ENCODE measurements at places on chromosomes 2 and 18.
A peak's percentile ranks its signal among the peaks of the same experiment; 100 is the strongest.

DNA sequence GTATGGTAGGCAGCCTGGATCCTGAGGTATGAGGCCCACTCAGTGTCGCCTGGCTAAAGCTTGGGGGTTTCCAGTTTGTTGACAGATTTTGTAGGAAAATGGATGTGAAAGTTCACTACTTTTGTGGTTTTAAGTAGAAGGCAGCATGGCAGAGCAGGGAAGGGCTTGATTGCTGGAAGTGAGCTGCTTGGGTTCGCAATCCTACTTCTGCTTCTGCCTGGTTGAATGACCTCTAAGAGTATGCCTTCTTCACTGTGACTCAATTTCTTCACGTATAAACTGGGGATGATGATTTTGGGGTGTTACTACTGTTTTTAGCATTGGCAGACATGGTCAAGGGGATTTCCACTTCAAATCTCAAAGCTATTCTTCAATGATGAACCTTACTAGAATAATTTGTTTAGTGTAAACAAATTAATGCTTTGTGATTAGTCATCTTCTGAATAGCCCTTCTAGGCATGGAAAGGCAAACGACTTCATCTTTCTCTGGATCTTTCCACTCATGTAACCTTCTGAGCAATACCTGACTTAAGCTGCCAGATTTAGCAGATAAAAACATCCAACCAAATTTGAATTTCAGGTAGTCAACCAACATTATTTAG, 13.2 kb downstream of the BMP10 start:
- peak; percentile 10 for DNase-seq

DNA sequence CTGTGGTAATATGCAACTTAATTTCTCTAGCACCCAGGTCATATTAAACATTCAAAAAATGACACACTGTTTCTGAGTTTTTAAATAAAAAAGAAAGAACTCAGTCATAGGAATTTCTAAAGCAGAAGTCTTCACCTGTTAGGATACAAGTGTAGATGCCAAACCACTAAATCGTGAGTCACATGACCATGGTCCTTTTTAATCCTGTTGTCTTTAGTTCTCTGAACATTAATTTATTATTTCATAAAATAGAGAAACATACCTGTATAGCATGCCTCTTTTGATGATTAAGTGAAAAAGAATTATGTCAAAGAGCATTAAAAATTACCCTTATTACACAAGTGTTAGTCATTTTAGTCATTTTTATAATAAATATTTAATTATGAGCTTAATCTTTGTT, 398.8 kb downstream of the CCDC85A start:
- no peak for DNase-seq

DNA sequence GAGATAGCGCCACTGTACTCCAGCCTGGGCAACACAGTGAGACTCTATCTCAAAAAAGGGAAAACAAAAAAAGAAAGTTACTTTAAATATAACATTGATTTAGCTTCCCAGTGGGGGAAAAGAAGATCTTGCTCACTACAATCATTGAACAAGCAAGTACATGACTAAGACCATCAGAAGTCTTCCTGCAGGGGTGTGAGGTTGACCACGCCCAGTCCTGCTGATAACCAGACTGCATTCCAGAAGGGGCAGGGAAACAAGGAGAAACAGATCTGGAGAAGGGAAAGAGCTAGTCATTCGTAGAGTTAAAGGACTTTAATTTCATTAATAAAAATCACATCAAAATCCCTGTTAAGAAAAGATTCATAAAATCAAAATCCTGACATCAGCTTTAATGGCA, 77.5 kb downstream of the EPHA4 start:
- no peak for DNase-seq

GRCh38 chr2:64947885-64948284, 41.3 kb upstream of the SLC1A4 start:
- DNase-seq = no peak

DNA sequence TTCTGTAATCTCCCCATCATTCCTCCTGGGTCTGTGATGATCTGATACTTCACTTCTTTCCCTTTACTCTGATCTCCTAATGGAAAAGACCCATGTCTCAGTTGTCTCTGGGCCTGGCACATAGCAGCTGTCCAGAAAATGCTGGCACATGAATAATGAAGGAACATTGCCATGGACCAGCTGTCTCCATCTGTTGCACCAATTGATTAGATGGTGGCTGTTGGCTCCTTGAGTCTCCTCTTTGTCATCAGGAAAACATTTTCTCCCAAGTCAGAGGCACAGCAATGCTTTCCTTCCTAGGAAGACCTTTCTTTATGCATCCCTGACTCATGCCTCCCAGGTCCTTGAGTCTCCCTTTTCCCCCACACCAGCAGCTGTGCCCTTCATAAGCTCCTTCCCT, 286.2 kb upstream of the CXCR4 start:
- no peak for DNase-seq

GRCh38 chr18:55317864-55318263, 270.1 kb downstream of the TCF4 start:
- DNase-seq = no peak

GRCh38 chr2:98623657-98624056, 15.3 kb downstream of the UNC50 start:
- DNase-seq = no peak

GRCh38 chr2:20190876-20191713, 33.8 kb downstream of the SDC1 start:
- no peak for DNase-seq

DNA sequence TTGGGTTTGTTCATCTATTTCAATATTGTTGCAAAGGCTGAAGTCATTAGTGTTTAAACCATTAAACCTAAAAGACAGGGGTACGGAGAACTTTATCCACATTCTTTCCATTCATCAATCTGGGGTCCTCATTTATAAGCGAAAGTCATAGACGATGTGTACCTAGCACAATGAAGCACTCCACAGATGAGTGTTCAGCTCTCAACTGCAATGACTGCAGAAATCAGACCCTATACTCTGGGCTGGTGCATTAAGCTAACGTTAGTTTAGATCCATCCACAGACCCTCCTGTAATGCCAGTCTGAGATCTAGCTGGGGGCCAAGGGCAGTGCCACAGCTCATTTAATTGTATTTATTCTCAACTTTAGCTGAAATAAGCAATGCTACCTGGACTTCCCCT, 155.2 kb downstream of the AFF3 start:
- no peak for DNase-seq

DNA sequence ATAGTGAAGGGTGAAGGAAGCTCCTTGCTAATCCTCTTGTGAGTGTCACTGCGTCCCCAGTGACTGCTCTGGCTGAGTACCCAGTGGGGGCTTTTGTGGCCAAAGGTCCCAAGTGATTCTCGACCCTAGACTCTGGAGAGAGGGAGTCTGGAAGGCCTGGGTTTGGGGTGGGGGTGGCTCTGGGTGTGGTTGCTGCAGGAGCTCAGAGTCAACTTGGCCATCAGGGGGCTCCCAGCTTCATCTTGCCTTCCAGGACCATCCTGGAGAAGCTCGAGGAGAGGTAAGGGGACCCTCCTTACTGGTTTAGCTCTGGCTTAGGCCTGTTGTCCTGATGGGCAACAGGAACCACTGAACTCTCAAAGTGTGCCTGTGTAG, 592 bp downstream of the PSD4 start:
- no peak for DNase-seq

GRCh38 chr2:164922134-164922533, 33.2 kb downstream of the SLC38A11 start:
- no peak for DNase-seq

- peak; percentile 20 for DNase-seq
Measured at GRCh38 chr2:231926180-231926741, at the start of gene NPPC. Gene NPPC, minus strand, starts transcription at chr2:231926396. Its CDS starts 147 bp downstream, at chr2:231926249.

DNA sequence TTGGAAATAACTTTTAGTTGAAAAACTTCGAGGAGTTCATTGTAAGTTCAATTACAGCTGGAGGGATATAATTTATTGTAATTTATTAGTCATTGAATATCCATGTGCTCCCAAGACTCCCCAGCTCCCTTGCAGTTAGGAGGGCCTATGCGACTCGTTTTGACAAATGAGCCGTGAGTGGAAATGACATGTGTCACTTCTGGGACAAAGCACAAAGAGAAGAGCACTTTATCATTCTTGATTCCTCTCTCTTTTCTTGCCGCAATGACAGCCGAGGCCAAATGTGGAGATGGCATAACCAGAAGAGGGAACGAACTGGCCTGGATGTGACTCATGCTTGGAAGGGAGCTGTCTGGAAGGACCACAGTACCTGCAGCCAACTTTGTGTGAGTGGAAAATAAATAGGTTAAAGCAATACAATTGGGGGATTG, 44.2 kb upstream of the ITSN2 start:
- DNase-seq = no peak

GRCh38 chr2:121144111-121144510, 140.9 kb downstream of the TFCP2L1 start:
- DNase-seq = no peak

DNA sequence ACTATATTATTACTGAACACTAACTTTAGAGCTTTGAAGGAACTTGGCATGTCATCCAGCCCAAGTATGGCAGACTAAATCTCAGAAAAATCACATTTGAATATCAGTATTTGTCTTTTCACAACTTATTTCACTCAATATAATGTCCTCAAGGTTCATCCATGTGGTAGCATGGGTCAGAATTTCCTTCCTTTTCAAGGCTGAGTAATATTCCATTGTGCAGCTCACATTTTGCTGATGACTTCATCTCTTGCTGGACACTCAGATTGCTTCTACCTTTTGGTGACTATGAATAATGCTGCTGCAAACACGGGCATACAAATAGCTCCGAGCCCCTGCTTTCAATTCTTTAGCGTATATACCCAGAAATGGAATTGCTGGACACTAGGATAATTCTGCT, 46.7 kb downstream of the RPL31 start:
- no peak for DNase-seq

GRCh38 chr2:212831671-212832199, 293.1 kb upstream of the ERBB4 start:
- DNase-seq = no peak
